Right hindlimb (tissue), 1 donor: ENCODE measurements at places on chromosomes 2 and 18.

DNA sequence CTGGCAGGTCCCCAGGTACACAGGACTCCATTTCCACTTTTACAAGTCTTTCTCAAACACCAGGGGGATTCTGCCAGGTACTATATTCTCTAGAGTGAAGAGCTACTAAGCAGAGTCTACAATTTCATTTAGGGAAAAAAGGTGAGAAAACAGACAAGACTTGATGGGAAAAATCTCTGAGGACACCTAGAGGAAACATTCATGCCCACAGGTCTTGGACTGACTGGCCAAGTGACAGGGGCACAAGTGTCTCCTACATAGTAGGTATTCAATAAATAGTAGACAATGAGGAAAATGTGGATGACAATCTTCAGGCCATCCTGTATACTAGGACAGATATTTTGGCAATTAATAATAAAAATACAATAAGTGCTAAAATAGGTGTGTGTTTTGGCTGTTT is 228.6 kb downstream of the CLIP4 start:
- no peak for DNase-seq

GRCh38 chr2:34316788-34317187 is 717.7 kb upstream of the FAM98A start:
- no peak for DNase-seq

GRCh38 chr2:157438863-157439823 is 4.7 kb downstream of the CYTIP start:
- peak; percentile 24 for DNase-seq

GRCh38 chr2:134431838-134432434 is 178.1 kb downstream of the MGAT5 start:
- DNase-seq = no peak

DNA sequence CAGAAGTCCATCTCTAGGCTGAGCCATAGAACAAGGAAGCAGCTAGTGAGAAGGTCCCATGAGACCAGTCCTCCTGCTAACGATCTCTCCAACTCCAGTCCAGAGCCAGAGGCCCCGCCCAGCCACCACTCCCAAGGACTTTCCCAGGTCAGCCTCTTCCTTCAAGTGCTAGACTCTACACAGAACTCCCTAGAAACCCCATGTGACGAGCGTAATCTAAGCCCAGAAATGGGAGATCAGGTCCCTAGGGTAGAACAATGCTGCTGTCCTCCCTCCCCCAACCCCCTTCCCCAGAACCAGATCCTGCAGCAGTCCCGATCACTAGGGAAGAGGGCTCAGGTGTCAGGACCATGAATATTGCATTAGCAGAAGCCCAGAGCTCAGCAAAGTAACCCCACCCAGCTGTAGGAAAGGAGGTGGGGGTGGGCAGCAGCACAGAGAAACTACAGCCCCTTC is 6.9 kb downstream of the DCTN1 start:
- DNase-seq = no peak

DNA sequence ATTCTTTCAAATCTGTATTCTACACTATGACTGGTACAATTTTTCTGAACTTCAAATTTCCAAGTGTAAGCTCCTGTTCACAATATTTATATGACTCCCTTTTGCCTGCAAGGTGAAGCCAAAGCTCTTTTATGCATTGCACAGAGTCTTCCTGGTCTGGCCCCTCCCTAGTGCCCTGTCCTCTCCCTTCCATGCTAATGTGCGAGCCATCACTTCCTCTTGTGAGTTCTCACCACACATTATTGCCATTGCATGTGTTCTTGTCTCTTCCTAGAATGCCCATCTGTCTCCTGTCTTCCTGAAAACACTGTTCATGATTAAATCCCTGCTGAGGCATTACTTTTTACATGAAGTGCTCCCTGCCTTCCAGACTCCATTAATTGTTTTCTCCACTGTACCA is 169.9 kb downstream of the MC4R start:
- DNase-seq = no peak

DNA sequence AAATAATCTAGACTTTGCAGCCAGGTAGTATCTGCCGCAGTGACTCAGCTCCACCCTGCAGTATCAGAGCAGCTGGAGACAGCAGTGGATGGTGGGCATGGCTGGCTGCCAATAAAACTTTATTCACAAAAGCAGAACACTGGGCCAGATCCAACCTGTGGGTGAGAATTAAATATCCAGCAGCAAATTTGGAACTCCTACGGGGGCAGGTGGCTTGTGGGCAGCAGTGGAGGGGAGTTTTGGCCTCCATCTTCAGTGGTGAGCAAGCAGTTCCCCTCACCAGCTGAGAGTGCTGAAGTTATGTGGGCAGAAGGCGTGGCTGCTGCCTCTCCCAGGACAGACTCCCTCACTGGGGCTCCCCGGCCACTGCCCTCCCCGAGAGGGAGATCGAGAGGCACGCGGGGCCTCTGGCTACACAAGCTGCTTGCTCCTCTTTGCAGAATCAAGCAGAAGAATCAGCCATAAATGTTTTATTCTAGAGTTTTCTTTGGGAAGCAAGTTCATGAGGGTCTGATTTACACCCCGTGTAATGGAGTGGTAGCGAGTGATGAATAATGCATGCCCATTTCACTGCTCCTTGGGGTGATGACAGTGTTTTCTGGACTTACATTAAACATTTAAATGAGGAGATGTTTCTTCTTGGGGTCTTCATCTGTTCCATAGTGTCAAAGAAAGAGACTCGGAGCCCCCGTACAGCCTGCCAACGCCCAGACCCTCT is 204.3 kb downstream of the SEPTIN10 start:
- DNase-seq = no peak

DNA sequence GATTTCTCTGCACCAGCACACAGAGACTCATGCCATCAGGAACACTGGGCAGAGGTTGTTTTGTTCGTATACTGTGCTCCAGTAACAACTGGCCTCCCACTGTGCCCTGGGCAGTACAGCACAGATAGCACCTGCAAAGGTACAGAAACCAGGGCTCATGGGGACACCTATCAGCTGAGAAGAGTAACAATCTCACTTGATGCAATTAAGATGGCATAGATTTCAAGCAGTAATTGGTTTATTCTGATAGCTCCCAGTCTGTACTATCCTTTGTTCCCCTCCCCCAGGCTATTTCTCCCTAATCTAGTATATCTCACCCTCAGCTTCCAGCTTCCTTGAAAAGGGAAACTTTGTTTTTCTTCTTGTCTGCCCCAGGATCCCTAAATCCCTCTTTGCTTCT is 343.9 kb upstream of the MMADHC start:
- no peak for DNase-seq

GRCh38 chr2:39606585-39606984 is 59.1 kb upstream of the TMEM178A start:
- DNase-seq = no peak

DNA sequence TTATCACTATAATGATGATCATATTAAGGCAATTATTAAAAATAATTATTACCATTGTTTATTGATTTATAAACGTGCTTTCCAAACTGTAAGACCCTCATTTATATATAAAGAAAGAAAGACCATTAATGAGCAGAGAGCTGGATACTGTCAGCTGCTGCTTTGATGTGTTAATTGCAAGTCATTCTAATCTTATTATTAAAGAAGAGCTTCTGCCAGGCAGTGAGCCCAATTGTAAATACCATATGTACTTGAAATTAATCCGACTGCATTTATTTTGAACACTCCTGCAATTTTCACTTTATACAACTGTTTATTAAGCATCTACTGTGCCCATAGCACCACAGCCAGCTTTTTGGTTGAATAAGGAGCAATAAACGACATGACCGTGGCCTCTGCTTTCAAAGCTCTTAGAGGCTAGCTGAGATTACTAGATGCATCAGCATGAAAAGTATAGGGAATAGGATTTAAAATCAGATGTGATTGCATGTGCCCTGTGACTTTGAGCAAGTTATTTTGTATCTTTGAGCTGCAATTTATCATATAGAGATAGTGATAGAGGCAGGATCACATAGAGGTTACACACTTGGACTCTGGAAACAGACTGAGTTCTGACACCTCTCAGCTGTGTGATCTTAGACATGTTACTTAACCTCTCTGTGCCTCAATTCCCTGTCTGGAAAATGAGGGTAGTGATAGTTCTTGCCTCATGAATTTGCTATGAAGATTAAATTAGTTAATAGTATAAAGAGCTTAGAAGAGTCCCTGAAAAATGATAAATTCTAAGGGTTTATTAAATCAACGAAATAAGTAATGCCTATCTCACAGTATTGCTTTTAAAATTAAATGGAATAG is 83.4 kb downstream of the MYCN start:
- DNase-seq = no peak

GRCh38 chr2:76120176-76120575 is 409.5 kb upstream of the GCFC2 start:
- DNase-seq = no peak

GRCh38 chr2:130891966-130892365 is 55.3 kb downstream of the ARHGEF4 start:
- DNase-seq = no peak

DNA sequence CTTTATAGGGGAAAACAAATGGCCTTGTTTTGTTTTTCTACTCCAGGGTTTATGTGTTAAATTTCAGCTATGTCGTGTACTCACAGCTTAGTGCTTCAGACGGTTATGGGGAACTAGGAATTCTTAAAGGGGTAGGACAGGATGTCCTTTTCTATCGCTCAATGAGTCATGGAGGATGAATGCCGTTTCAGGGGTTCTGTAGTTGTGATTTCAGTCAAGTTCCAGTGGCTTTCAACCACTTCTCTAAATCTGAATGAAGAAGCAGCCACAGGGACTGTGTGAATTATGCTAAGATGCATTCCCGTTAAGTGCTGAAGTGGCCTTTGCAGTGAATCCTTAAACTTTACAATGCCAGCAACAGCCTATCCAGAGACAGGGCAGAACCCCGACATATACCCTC is 1231.7 kb upstream of the ZEB2 start:
- DNase-seq = no peak

GRCh38 chr2:119527999-119528398 is 3.7 kb upstream of the SCTR start:
- no peak for DNase-seq

DNA sequence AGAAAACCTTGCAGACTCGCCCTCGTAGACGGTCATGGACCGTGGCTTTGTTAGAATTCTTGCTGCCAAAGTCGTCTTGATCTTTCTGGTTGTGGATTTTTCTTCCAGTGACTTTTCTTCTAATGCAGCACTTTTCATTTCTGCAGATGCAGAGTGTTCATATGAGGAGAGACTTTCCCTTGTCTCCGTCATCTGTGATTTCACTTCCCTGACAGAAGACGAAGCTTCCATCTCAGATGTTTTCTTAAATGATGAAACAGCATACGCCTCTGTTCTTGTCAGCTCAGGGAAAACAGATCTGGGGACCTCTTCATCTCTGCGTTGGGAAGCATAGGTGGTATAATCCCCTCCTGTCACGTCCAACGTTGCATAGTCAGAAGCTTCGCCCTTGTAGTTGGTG is 50.9 kb downstream of the PLEKHA3 start:
- DNase-seq = no peak

GRCh38 chr2:65500310-65501040 is 68.1 kb upstream of the SPRED2 start:
- no peak for DNase-seq

- peak; percentile 84 for DNase-seq
Measured at GRCh38 chr2:19801367-19802080, 100.3 kb downstream of the TTC32 start.

- DNase-seq = no peak
Measured at GRCh38 chr2:38572167-38572566, 30.6 kb downstream of the HNRNPLL start.

DNA sequence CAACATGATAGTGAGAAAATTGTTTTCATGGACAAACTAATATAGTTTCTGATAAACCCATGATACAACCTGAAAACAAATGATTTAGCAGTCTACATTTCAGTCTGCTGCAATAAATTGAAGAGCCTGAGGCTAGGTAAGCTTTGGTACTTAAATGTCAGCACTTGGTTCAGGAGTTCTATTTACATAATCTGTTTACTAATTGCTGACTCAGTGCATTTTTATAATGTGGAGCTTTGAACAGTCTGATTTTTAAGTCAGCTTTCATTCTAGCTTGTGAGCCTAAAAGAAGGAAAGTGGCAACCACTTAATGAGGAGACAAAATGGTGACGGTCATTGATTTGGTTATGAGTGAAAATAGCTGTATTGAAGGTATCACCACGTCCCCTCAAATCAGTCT is 488.6 kb downstream of the CPS1 start:
- DNase-seq = no peak

DNA sequence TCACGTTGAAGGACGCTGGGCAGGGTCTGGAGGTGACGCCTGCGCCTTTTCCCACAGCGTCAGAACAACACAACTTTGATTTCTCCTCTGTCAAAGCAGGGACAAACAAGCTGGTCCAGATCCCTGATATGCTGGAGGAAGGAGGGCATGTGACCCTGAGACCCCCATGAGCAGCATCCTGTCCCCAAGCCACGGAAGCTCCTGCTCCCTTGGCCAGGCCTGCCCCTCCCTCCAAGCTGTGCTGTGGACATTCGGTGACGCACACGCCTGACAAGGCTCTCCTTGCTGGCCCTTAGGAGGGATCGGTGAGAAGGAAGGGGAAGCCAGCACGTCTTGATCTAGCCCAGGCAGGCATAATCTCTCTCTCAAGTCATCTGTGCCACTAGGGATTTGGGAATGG is 11.3 kb downstream of the MLPH start:
- no peak for DNase-seq

DNA sequence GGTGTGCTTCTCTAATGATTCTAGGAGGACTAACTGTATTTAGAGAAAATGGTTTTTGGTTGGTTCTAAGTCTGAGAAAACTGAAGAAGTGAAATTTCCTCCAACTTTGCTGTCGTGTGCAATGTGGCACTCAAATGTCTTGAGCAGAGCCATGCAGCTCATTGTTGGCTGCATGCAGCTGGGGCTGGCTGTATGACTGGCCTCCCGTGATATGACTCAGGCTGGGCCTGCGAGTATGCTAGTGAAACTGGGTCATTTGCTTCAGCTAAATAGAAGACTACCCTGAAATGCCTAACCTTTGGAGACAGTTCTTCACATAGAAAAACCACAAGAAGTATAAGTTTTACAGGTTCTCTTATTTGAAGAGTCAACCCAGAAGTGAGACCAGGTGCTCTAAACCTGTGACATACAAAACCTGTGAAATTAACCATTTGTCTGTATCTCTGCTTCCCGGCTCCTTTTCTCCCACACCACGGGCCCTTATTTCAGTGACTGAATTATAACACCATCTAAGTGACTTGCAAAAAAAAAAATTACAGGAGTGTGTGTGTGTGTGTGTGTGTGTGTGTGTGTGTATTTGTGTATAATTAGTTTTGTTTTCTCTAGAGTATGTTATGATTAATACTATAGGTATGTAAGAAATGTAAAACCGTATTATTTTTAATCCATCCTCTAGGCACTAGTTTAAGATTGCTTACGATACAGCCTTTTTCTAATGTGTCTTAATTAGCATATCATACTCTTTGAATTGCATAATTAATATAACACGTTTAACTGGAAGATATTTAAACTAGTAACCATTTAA is 15.9 kb downstream of the POLI start:
- DNase-seq = no peak

- no peak for DNase-seq
Measured at GRCh38 chr18:36135264-36135663, 5.6 kb downstream of the ELP2 start.
